ENCODE measurements at places on chromosomes 16 and 17.

DNA sequence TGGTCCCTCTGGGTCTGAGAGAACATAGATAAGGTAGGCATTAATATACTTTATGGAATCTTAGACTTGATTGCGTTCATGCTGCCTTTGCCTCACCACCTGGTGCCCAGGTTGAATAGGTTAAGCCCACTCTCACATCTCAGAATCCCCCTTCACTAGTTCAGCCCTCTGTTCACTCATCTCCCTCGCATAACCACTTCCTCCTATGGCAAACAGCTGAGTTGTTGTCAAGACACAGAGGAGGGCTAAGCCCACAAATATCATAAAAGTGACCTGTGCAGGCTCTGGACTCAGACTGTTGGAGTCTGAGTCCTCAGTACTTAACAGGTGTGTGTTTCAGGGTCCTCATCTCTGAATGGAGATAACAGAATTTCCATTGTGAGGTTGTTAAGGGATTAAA is 55.7 kb downstream of the GOSR1 start:
- no peak for DNase-seq

DNA sequence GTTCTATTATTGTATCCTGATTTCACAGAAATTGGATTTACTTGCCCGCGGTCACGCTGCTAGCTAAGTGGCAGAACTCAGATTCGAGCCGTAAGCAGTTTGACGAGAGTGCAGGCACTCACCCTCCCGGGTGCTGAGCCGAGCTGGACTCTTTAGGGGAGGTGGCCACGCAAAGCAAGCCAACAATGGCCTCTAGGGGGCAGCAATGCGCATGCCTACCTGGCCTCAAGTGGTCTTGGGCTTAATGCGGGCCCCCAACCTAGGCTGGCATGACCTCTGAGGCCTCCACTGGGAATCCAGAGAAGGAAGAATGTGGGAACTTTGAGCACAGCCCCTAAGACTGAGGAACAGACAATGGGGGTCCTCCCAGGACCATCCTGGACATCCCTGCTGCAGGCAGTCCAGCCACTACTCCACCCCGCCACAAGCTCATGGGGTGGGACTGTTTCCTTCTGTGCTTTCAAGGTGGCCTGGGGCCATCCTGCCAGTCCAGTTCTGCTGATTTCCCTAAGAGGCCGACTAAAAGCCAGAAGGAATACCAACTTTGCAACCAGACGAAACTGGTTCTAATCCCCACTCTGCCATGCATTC is 276.5 kb downstream of the XYLT1 start:
- peak; percentile 14 for DNase-seq

- no peak for DNase-seq
Measured at GRCh38 chr16:53506254-53506653, 3.2 kb upstream of the AKTIP start.

DNA sequence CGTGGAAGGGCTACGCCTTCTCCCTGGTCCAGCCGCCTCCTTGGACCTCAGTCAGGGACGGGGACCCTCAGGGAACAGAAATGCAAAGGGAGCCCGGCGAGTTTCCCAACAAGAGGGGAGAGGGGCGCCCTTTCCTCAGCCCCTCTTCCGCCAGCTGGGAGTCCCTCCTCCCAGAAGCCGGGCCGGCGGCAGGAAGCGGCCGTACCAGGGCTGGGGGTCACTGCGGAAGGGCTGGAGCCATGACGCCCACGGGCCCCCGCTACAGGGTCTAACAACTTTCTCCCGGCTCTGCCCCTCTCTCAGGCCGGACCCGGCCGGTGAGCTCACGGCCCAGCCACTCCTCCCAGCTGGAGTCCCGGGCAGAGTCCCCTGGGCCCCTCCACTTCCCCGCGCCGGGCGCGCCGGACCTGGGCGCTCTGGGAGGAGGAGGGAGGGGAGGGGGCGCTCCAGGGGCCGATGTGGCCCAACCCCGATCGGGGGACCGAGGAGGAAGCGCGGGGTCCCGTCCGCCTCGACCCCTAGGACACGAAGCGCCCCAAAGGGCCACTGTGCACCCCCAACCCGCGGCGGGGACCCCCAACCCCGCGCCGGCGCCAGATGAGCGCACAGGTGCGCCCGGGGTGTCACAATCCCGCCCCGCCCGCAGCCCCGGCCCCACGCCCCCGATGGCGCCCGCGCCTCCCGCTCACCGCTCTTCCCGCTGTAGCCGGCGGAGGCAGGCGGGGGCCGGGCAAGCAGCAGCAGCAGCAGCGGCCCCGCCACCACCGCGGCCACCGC is 578 bp downstream of the PGAP6 start:
- no peak for DNase-seq

GRCh38 chr16:83059237-83059636 is 432.5 kb downstream of the CDH13 start:
- DNase-seq, result no peak

Measured in stimulated activated CD4-positive, alpha-beta T cell treated with anti-CD3 and anti-CD28 coated beads, Interleukin-15, amount 100 ng/mL, for 48 hours (primary cell).